Calu3 (cell line): ENCODE measurements at places on chromosomes 16 and 17. TPM values are rescaled to one million over a fixed set of nuclear protein-coding genes. Genes with fewer than 3 reads are reported as not detected.

Gene TUBB3
- total RNA-seq, result 52.1 and 61.5 TPM in 2 replicates

Gene TMEM114
- total RNA-seq, result not detected in 2 replicates

Gene SHISA9
- total RNA-seq, result not detected in 2 replicates

Gene NLRC3
- 0.37 and 0.42 TPM in 2 replicates for total RNA-seq

Gene FOXK2
- 96.2 TPM in 2 replicates for total RNA-seq

Gene TMEM235
- total RNA-seq, result not detected in 2 replicates

Gene DHRS7C
- total RNA-seq, result not detected in 2 replicates

Gene GSG1L
- total RNA-seq, result not detected in 2 replicates

DNA sequence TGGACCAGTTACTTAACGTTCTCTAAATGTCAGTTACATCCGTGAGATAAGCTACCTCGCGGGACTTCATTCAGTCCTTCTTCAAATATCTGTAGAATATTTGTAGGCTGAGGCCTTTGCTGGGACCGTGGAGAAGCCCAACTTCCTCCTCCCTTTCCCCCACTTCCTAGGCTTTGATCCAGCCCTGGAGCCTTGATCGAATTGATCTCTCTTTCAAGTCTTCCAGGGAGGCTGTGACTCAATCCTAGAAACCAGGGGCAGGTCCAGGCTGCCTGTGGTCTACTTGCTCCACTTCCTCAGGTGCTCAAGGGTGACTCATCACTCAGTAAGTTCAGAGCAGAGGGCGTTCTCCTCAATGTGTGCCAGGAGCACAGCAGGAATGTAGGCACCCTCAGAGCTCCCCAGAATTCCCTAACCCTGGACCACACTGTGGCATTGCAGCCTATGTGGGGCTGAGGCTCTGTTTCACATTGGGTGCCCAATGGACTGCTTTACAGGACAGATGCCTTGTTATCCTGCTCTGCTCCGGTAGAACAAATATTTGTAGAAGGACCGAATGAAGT is 11.2 kb upstream of the CEP20 start:
- no peaks in the 10 kb centered on the region for H3K36me3 ChIP-seq
- peak; percentile 91 for DNase-seq
- H3K4me1 ChIP-seq, result peaks cover 19% of the 10 kb centered on the region
- peak overlapping the region; percentile 91 for H3K27ac ChIP-seq
- H3K4me3 ChIP-seq, result peak overlapping the region; percentile 9

DNA sequence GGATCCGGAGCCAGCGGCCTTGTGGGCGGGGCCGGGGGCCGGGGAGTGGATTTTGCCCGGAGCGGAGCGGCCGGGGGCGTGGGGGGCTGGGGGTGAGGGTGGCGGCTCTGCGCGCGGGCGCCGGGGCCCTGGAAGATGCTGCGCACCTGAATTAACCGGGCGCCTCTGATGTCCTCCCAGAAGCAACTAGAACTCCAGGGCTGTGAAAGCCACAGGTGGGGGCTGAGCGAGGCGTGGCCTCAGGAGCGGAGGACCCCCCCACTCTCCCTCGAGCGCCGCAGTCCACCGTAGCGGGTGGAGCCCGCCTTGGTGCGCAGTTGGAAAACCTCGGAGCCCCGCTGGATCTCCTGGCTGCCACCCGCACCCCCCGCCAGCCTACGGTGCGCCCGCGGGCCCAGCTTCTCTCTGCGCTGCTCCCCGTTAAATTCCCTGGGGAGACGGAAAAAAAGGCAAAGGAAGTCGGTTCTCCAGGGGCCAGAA is 549 bp downstream of the SLC26A11 start:
- peaks cover 14% of the 10 kb centered on the region for H3K27me3 ChIP-seq
- peak overlapping the region; percentile 92 for H3K4me3 ChIP-seq
- H3K36me3 ChIP-seq, result peaks cover 17% of the 10 kb centered on the region
- H3K27ac ChIP-seq, result no peak overlapping the region

DNA sequence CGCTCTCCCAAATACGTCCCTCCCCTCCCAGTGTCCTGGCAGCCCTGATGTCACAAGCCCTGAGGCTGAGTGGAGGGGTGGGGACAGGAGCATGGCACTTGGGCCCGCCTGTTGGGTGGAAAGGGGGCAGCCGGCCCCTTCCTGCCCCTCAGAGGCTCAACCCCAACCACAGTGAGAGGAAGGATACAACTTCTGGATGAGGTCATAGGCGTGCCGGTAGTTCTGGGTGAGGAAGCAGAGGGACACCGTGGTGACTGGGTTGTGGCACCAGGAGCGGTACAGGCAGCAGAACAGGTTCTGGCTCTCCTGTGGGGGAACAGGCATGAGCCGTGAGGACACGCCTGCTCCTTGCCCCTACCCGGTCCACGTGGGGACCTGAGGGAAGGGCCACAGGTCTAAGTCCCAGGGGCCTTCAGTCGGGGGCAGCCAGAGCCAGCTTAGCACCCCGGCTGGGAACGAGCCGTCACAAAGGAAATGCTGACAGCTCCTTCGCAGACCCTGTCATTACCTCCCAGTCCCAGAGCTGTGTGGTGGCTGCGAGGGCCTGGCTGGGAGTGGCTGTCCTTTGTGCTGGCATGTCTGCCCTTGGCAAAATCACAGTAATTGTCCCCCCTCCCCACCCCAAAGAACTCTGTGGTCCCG is 11.2 kb upstream of the MTSS2 start:
- H3K36me3 ChIP-seq, result peaks cover 17% of the 10 kb centered on the region
- H3K27me3 ChIP-seq, result no peaks in the 10 kb centered on the region
- peaks cover 24% of the 10 kb centered on the region for H3K4me1 ChIP-seq
- H3K27ac ChIP-seq, result no peak overlapping the region
- peak; percentile 71 for DNase-seq

GRCh38 chr16:69610356-69610755 is 44.6 kb downstream of the NFAT5 start:
- H3K36me3 ChIP-seq, result peaks cover 8% of the 10 kb centered on the region
- H3K4me1 ChIP-seq, result peaks cover 47% of the 10 kb centered on the region
- no peak overlapping the region for H3K27ac ChIP-seq
- DNase-seq, result no peak
- no peak overlapping the region for H3K4me3 ChIP-seq

- peaks cover 10% of the 10 kb centered on the region for H3K36me3 ChIP-seq
- no peak overlapping the region for H3K27ac ChIP-seq
- H3K27me3 ChIP-seq, result no peaks in the 10 kb centered on the region
- H3K4me3 ChIP-seq, result no peak overlapping the region
- DNase-seq, result no peak
These were observed 11.9 kb downstream of the CHD9NB start for GRCh38 chr16:53040788-53041187.

DNA sequence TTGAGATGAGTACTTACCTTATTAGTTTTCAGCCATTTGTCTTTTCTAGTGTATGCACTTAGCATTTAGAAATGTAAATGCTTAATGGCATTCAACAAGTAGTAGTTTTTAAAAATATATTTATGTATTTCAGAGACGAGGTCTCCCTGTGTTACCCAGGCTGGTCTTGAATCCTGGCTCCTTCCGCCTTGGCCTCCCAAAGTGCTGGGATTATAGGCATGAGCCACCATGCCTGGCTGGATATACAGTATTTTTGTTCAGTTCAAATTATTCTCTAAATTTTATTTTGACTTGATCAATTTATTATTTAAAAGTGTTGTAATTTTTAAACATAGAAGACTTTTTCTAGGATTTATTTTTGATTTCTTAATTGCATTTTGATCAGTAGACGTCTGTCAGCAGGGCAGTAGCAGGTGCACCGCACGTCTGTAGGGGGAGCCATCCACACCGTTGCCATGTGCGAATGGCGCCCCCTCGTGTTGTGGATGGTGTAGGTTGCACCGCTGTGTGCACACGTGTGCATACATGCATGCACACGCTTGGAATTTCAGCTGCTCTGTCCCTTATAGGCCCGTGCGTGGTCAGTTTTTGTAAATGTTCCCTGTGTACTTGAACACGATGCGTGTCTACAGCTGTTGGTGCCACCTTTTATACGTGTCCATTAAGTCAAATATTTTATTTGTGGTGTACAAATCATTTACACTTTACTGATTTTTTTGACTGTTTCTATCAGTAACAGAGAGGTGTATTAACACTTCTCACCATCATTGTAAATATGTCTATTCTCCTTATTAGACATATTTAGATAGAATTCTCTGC is 30.6 kb downstream of the RPTOR start:
- H3K4me3 ChIP-seq, result no peak overlapping the region
- H3K4me1 ChIP-seq, result peaks cover 10% of the 10 kb centered on the region
- DNase-seq, result peak; percentile 95
- no peaks in the 10 kb centered on the region for H3K27me3 ChIP-seq
- no peak overlapping the region for H3K27ac ChIP-seq
- H3K36me3 ChIP-seq, result no peaks in the 10 kb centered on the region

GRCh38 chr17:76688165-76688622 is 22.6 kb downstream of the MXRA7 start:
- DNase-seq, result no peak
- H3K4me3 ChIP-seq, result no peak overlapping the region
- H3K4me1 ChIP-seq, result no peaks in the 10 kb centered on the region
- no peaks in the 10 kb centered on the region for H3K36me3 ChIP-seq
- peaks cover 18% of the 10 kb centered on the region for H3K27me3 ChIP-seq

GRCh38 chr16:11604783-11605563 is 18.3 kb upstream of the LITAF start:
- no peak overlapping the region for H3K27ac ChIP-seq
- H3K36me3 ChIP-seq, result peaks cover under 1% of the 10 kb centered on the region
- H3K4me1 ChIP-seq, result peaks cover 25% of the 10 kb centered on the region
- no peak for DNase-seq
- no peaks in the 10 kb centered on the region for H3K27me3 ChIP-seq
- no peak overlapping the region for H3K4me3 ChIP-seq

GRCh38 chr16:31243734-31244670 is 15.8 kb upstream of the ITGAM start:
- DNase-seq, result no peak
- H3K4me3 ChIP-seq, result no peak overlapping the region
- H3K27ac ChIP-seq, result no peak overlapping the region
- H3K36me3 ChIP-seq, result no peaks in the 10 kb centered on the region

GRCh38 chr16:69763599-69763942 is 1.4 kb downstream of the WWP2 start:
- H3K27ac ChIP-seq, result no peak overlapping the region
- peaks cover 27% of the 10 kb centered on the region for H3K36me3 ChIP-seq
- H3K4me3 ChIP-seq, result peak overlapping the region; percentile 99
- peaks cover 16% of the 10 kb centered on the region for H3K4me1 ChIP-seq

GRCh38 chr17:10931133-10931532 is 93.2 kb upstream of the PIRT start:
- no peaks in the 10 kb centered on the region for H3K4me1 ChIP-seq
- DNase-seq, result no peak
- H3K27ac ChIP-seq, result no peak overlapping the region
- no peaks in the 10 kb centered on the region for H3K27me3 ChIP-seq

DNA sequence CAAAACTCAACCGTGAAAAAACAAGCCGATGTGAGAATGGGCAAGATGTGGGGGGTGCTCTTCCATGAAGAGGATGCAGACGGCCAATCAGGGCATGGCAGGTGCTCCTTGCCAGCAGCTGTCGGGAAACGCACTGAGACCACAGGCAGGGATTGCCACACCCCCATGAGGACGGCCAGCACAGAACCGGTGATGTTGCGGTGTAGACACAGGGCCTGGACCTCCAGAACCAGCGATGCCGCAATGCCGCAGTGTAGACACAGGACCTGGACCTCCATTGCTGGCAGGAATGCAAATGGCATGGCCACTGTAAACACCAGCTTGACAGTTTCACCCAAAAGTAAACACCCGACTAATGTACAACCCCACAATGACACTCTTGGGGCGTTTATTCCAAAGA is 164.9 kb downstream of the BANP start:
- H3K4me1 ChIP-seq, result peaks cover 20% of the 10 kb centered on the region
- peaks cover 10% of the 10 kb centered on the region for H3K36me3 ChIP-seq
- no peak overlapping the region for H3K27ac ChIP-seq
- H3K27me3 ChIP-seq, result peaks cover 41% of the 10 kb centered on the region

- peak; percentile 31 for DNase-seq
- H3K36me3 ChIP-seq, result peaks cover 41% of the 10 kb centered on the region
- H3K27me3 ChIP-seq, result no peaks in the 10 kb centered on the region
- no peak overlapping the region for H3K27ac ChIP-seq
- peak overlapping the region; percentile 94 for H3K4me3 ChIP-seq
These were observed 629 bp downstream of the GEMIN4 start for GRCh38 chr17:751269-752001.
